ENCODE measurements at places on chromosomes 16 and 17. TPM values are rescaled to one million over a fixed set of nuclear protein-coding genes. Genes with fewer than 3 reads are reported as not detected.

The MSLN gene
- total RNA-seq, result not detected

The TLCD2 gene
- total RNA-seq, result 0.13 TPM

The FOXJ1 gene
- not detected for total RNA-seq

The TBC1D3H gene
- total RNA-seq, result not detected

The RNF222 gene
- total RNA-seq, result not detected

The RPA1 gene
- 266 TPM for total RNA-seq

The SCNN1G gene
- not detected for total RNA-seq

The PIK3R5 gene
- total RNA-seq, result 33.6 TPM

The TEDC2 gene
- total RNA-seq, result 41.0 TPM

The PRAC2 gene
- total RNA-seq, result not detected

The PRSS36 gene
- total RNA-seq, result 0.34 TPM

The TPSG1 gene
- not detected for total RNA-seq

The LPO gene
- not detected for total RNA-seq

The PHAF1 gene
- 20.6 TPM for total RNA-seq

The NEUROD2 gene
- not detected for total RNA-seq

The CSH2 gene
- total RNA-seq, result not detected

The TMEM238L gene
- total RNA-seq, result not detected

The KCNH6 gene
- not detected for total RNA-seq

The SLC35G6 gene
- total RNA-seq, result not detected

The CCL11 gene
- total RNA-seq, result not detected

The WNK4 gene
- total RNA-seq, result 0.29 TPM

The RAB26 gene
- total RNA-seq, result 0.70 TPM

The AATK gene
- 0.62 TPM for total RNA-seq

The NTN1 gene
- 0.34 TPM for total RNA-seq

The WBP2 gene
- 74.4 TPM for total RNA-seq

The NPB gene
- 0.31 TPM for total RNA-seq

The RNF43 gene
- total RNA-seq, result 0.47 TPM

The GAS7 gene
- total RNA-seq, result 0.17 TPM

The TP53TG3C gene
- total RNA-seq, result not detected

The SHMT1 gene
- 56.2 TPM for total RNA-seq

The TNFRSF17 gene
- not detected for total RNA-seq

The TMC7 gene
- not detected for total RNA-seq

The RCVRN gene
- not detected for total RNA-seq

The NOTUM gene
- total RNA-seq, result 1.5 TPM

The CES3 gene
- 7.3 TPM for total RNA-seq

The CMTR2 gene
- 18.2 TPM for total RNA-seq

The CPHXL2 gene
- total RNA-seq, result not detected

The OR1A1 gene
- total RNA-seq, result not detected

The KRTAP2-1 gene
- not detected for total RNA-seq

The OR4D1 gene
- 0.10 TPM for total RNA-seq

The TBC1D3I gene
- 0.36 TPM for total RNA-seq

The CRISPLD2 gene
- not detected for total RNA-seq

The LITAFD gene
- not detected for total RNA-seq

The DNAAF1 gene
- total RNA-seq, result not detected

The SLC16A13 gene
- 14.3 TPM for total RNA-seq

The CALB2 gene
- not detected for total RNA-seq

The ZNF646 gene
- total RNA-seq, result 26.1 TPM

The TOX3 gene
- total RNA-seq, result not detected

The CAMKK1 gene
- 6.1 TPM for total RNA-seq

Measured in activated T-helper 1 cell treated with anti-CD3 and anti-CD28 coated beads, Interleukin-12 subunit alpha, Interleukin-12 subunit beta, Interleukin-2, Interleukin-4 antibody, amounts not matched to agents 30 ng/mL and 10 ng/mL and 1 ng/mL, durations not matched to agents 14 hours and 24 hours and 36 hours (primary cell).